ENCODE measurements at places on chromosomes 7 and 10. TPM values are rescaled to one million over a fixed set of nuclear protein-coding genes. Genes with fewer than 3 reads are reported as not detected.

DNA sequence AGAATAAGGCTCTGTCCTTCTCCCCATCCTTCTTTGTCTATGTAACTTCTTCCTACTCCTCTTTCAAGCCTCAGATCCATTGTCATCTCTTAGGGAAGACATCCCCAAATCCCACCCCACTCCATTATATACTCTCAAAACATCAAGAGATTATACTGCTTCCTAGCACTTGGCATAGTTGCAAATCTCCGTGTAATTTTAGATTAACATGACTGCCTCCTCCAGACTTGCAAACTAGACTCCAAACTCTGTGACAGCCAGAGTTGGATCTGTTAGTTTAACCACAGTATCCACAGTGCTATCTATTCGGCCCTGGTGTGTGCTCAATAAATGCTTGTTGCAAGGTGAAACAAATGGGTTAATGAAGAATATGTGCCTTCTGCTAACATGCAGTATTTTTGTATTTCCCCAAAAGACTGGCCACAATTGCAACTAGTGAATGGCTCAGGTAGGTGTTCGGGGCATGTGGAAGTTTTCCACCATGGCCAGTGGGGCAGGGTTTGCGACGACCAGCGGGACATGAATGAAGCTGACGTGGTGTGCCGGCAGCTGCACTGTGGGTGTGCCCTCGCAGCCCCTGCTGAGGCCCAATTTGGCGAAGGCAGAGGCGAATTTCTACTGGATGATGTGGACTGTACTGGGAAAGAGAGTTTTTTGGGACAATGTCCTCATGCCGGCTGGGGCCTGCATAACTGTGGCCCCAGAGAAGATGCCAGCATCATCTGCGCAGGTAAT lies 34.5 kb upstream of the C10orf120 start:
- no peak for DNase-seq

DNA sequence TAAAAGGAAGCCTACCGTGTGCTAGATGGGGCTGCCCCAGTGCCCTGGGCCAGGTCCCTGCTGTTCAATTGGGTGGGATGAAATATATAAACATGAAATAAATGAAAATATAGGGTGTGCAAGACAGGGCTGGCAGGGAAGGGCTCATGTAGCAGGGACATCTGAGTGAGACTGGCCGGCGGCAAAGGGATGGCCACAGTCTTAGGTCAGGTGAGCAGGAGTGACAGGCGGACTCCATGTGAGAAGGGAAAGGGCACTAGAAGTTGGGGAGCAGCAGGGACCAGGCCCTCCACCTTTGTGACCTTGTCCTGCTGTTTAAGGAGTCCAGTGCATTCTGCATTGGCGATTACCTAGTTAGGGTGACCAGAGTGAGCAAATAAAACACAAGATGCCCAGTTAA lies 207.6 kb upstream of the ZNF32 start:
- no peak for DNase-seq

Gene NACAD
- 0.08 TPM for total RNA-seq

DNA sequence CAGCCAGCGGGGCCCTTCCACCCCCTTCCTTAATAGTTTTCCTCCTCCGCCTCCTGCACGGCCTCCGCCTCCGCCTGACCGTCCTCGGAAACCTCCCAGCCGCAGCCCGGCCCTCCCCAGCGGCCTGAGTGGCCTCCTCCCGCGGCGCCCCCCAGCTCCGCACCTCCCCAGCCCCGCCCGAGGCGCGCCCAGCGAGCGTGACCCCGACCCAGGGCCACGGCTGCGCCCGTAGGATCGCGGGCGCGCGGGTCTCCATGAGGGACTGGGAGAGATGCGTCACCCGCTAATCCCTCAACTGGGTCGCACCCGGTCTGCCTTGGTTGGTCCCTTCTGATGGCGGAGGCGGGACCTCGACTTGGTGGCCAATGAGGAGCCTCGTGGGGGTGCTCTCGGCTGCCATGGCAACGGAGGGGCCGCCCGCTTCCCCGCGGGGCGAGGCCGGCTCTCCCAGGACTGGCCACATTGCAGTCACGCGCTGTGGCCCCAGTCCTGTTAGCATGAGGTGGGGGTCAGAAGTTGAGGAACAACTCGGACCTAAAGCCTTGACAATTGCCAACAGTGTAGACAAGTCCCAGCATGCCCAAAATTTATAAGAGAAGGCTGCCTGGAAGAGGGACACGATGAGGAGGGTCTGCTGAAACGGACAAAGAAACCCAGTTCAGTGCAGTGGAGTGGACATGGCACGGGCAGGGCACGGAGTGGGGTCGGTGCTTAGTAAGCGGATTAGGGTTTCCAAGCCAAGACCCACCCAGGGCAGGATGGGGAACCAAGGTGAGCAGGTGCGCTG lies 24.3 kb downstream of the DDIT4 start:
- DNase-seq = no peak

Gene EGFR
- total RNA-seq = 34.5 TPM

Gene SPDYE1
- not detected for total RNA-seq

GRCh38 chr7:117665368-117665767 lies 185.5 kb downstream of the CFTR start:
- no peak for DNase-seq

DNA sequence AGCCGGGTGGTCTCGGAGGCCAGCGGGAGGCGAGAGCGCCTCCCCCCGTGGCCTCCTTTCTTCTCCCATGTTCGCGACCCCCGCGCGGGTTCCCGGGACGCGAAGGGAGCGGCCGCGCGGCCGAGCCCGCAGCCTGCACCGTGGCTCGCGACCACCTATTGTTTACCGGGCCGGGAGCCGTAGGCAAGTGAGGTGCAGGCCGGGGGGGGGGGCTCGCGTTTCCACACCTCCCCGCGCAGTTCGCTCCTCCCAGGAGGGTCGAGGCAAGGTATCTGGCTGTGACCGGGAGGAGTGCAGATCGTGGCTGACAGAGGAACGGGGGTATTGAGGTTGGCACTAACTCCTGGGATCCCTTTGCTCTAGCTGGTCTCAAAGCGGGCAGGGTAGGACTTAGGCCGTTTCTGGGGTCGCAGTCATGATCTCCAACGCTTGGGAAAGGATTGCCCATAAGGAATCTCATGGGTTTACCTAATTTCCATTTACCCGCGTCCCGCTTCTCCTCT lies 734 bp downstream of the PTPN12 start:
- DNase-seq = peak; percentile 39

DNA sequence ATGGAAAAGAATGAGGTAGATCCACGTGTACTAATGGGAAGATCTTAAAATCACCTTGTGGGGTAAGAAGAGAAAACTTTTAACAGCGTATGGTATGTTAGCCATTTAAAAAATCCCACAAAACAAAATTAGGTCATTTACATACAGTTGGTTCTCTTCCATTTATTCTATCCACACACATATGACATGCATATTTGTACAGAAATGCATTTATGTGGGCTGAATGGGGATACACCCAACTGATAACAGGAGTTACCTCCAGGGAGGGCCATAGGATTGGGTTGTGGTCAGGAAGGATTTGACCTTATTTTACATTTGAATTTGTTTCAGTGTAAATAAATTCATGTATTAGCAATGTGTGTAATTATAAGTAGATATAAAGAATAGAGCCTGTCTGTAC lies 71.5 kb downstream of the MCMBP start:
- DNase-seq = no peak

Gene MORN4
- 1.9 TPM for total RNA-seq

GRCh38 chr10:74518061-74518460 lies 308.3 kb upstream of the KAT6B start:
- DNase-seq = no peak

DNA sequence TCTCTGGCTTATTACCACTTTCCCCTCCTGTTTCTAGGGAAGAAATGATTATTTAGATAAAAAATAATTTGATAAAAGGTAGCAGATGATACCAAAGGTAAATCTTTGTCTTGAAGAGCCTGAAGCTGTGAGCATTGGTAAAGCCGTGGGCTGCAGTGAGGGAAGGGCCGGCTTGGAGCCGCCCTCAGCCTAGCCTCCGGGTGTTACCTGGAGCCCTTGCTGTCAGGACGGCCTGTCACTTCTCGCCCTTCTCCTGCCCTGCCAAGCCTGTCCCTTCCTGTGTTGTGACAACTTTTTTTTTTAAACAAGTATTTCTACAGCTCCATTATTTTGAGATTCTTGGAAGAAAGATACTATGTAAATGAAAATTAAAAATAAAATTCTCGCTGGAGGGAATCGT lies 7.0 kb downstream of the CUX1 start:
- no peak for DNase-seq

Gene ZNF503
- 2.8 TPM for total RNA-seq

DNA sequence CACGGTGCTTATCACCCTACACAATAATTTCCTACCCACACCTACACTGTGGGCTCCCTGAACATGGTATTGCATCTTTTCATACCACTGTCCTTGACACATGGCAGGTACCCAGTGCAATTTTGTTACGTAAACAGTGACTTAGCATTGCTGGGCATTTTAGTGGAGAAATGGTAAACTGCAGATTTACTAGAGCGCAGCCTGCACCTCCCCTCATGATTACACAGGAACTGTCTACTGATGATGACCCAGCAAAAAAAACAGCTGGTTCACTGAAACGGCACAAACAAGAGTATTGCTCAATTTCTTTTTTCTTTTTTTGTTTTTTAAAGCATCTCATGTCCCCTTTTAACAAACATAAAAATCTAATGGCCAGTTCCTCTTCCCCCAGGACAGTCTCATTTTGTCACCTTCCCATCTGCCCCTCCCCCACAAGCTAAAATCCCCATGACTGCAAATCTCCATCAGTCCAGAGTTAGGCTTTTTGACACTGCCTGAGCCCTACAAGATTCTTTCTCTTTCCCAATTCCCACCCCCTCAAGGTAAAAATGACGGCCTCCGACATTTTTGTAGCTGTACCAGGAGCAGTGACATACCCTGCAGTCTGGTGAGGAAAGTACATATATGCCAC lies 2.8 kb downstream of the ZNF746 start:
- no peak for DNase-seq

Gene FZD1
- total RNA-seq = 6.2 TPM

DNA sequence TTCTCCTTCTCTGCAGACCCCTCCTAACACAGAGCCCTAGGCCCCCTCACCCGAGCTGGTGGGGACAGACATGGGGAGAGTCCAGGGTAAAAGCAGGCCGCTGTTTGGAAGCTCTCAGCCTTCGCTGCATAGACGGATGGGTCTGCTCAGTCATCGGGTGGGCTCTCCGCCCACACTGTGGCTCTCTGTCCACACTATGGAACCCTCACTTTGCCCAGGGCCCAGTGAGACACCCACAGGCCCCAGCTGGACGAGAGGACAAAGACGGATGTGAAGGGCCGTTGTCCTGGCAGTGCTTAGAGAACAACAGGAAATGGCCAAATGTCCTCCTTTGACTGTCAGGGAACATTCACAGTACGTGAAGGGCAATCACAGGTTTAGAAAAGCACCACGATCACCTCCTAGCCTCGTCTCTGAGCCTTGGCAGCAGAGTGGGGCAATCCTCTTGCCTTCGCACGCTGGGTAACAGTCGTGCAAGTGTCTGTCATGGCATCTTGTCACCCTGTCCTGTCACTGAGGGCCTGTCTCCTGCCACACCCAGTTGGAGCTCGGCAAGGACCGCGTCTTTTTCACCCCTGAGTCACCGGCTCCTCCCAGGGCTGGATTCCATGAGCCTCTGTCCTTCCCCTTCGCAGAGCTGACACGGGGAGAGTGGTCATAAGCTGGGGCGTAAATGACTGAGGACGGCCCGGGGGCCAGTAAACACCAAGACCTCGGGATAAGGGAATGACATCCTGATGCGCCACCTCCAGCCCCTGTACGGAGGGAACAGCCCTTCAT lies 80.6 kb downstream of the PRKAG2 start:
- peak; percentile 41 for DNase-seq

Gene CCDC172
- total RNA-seq = not detected

Gene CTAGE15
- not detected for total RNA-seq

Gene IQUB
- not detected for total RNA-seq

DNA sequence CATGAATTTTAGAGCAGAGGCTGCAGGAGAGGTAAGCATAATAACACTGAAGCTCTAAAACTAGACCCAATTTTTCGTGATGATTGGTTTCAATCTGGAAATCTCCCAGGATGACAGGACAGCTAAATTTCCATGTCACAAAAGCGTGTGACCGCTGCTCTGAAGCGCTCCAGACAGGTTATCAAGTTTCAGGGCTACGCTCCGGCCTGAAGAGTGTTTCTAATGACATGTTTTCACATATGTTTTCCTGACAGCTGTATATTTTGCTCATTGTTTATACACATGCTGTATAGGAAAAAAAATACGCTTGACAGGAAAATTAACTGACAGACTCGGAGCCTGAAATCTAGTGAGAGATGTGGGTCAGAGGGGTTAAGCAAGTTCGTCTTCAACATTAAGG lies 219.8 kb upstream of the BMPER start:
- no peak for DNase-seq

- DNase-seq = peak; percentile 82
These were observed 128.2 kb upstream of the CHST15 start for GRCh38 chr10:124221356-124222317.

Gene TMEM176B
- 0.07 TPM for total RNA-seq

DNA sequence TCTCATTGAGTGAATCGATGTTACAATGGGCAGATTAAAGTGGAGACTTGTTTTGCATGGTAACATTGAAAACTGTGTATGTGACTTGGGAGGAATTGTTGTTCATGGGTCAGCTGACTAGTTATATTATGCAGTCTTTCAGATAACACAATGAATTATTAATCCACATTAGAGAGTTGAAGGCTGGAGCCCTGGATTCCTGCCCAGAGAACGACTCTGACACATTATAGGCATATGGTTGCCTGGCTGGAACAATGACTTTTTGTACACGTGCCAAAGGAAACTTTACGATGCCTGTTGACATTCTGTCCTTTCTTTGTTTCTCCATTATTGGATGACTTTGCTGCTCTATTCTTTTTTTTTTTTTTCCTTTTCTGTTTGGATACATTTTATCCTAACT lies 52.3 kb upstream of the TMEM229A start:
- DNase-seq = peak; percentile 40
